ENCODE measurements at places on chromosomes 7 and 10.

- DNase-seq: peak; percentile 44
These were observed 11.2 kb upstream of the SEM1 start for GRCh38 chr7:96720843-96721242.

DNA sequence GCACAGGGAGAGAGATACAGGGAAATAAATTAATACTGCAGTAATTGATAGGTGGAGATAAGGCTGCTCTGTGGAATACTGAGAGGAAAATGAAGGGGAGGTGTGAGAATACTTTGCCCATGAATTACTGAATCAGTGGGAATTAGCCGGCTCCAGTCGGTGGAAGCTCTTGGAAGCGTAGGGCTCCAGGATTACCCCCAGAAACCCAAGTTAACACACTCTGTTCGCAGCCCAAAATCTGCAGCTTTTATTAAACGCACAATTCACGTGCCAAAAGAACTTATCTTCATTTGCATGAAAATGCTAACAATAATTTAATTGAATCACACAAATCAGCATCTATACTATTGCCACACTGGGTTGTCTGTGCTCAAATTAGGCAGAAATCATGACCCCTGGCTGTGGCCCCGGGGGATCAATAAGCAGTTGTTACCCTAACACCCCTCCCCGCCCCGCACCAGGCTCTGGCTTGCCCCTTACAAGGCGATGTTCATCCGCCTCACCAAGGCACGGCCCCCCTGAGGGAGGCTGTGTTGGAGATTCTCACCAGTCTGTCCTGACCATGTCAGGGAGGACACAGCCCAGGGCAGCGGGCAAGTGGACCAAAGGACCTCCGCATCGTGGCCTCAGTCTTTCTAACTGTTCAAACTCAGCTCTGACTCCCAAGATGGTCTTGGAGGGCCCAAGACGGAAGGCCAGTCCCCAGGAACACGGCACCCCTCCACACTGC lies 48.4 kb upstream of the MGMT start:
- DNase-seq: no peak

- DNase-seq: no peak
These were observed 628.4 kb downstream of the PARD3 start for GRCh38 chr10:34186745-34187144.

DNA sequence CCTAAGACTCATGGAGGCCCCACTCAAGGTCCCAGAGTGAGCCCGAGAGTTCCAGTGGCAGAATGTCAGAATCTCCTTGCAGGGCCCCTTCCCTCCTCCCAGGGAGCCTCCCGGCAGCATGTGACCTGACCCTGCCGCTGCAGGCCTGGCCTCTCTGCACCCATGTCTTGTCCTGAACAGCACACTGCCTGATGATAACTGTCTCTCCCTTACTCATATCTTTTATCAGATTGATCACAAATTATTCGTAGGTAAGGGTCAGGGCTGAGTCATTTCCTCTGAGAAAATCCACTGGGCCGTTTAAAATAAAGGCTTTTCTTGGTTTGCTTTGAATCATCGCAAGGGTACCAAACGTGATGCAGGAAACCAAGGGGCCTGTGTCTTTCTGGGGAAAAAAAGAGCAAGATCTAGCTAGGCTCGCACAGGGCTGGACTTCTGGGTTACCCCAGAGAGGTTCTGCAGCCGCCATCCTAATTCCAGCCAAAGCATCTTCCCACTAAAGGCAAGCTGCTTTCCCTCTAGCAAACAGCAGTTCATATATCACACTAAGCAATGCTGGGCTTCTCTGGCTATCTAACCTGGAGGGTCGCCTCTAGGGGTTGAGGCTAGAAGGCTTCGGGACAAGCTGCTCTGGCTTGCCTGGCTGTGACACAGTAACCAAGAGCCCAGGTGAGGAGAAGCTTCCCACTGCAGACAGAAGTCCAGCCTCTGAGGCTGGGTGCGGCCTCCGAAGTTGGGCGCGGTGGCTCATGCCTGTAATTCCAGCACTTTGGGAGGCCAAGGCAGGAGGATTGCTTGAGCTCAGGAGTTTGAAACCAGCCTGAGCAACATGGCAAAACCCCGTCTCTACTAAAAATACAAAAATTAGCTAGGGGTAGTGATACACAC lies 104.9 kb downstream of the SPDYE5 start:
- peak; percentile 33 for DNase-seq

DNA sequence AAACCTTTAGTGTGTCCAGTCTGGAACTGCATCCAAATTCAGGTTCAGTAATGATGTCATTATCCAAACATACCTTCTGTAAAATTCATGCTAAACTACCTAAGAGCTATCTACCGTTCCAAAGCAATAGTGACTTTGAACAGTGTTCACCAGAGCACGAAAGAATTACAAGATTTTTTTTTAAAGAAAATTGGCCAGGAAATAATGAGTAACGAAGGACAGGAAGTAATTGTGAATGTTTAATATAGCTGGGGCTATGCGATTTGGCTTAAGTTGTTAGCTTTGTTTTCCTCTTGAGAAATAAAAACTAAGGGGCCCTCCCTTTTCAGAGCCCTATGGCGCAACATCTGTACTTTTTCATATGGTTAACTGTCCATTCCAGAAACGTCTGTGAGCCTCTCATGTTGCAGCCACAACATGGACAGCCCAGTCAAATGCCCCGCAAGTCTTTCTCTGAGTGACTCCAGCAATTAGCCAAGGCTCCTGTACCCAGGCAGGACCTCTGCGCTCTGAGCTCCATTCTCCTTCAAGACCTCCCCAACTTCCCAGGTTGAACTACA lies 694 bp upstream of the FAS start:
- peak; percentile 95 for DNase-seq

DNA sequence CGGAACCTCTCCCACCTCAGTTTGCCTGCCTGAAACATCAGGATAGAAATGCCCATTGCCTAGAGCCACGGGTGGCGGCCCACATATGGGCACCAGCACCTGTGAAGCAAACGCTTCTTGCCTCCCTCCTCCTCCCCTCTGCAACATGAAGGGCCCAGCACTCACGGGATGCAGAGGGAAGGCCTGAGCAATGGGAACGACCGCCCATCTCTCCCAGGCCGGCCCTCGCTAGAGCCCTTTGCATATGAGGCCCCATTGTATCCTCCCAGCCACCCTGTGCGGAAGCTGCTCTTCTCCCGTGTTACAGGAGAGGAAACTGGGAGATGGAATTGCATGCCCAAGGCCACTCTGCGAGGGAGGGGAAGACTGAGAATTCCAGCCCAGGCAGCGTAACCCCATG lies 88.2 kb downstream of the RGS10 start:
- no peak for DNase-seq

DNA sequence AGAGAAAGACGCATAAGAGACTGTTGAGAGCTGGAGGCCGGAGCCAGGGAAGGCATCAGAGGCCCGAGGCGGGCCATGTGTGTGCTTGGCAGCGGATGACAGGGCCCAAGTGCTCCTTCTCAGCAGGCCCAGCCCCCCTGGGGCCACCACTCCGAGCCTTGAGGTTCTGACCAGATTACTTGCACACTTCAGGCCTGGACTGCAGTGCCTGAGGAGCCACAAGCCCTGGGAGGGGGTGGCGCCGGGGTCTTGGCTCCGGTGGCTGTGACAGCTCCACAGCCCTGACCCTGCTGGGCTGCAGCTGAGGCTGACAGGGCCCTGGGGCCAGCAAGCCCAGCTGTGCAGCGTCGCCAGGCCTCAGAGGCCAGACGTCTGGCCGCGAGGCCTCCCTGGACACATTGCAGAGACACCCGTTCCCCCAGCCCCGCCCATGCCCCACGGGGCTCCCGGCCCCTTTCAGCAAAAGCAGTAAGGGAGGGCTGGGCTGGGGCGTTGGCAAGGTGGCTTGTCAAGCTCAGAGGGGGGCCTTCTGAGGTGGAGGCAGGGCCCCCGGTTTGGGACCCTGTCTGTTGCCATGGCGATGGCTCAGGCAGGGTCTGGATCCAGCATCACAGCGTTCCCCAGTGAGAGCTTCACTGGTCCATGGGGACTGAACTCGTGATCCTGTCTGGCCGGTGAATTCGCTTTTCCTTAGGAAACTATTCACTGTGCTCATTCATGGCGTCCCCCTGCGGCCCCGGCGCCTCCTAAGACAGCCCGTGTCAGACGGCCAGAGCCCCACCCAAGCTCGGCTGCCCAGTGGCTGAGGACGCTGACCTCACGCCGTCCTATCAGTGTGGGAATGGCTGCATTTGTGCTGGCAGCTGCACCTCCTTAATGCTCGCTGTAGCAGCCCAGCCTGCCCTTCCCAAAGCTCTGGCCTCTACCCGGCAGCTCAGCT lies 5.7 kb downstream of the ELN start:
- no peak for DNase-seq

GRCh38 chr10:120571266-120571665 lies 114.2 kb downstream of the PLPP4 start:
- no peak for DNase-seq

DNA sequence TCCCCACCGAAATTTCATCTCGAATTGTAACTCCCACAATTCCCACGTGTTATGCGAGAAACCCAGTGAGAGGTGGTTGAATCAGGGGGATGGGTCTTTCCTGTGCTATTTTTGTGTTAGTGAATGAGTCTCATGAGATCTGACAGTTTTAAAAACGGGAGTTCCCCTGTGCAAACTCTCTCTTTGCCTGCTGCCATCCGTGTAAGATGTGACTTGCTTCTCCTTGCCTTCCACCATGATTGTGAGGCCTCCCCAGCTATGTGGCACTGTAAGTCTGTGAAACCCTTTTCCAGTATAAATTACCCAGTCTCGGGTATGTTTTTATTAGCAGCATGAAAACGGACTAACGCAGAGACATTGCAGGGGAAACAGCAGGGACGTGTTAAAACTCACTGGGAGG lies 5.3 kb upstream of the OLAH start:
- no peak for DNase-seq

GRCh38 chr7:1137517-1138167 lies 22.4 kb downstream of the ZFAND2A start:
- DNase-seq: no peak
